ENCODE measurements at places on chromosomes 2 and 18. TPM values are rescaled to one million over a fixed set of nuclear protein-coding genes. Genes with fewer than 3 reads are reported as not detected.

GRCh38 chr2:150234787-150235446 is 252.6 kb downstream of the RND3 start:
- no peak overlapping the region for H3K27ac ChIP-seq
- H3K4me3 ChIP-seq, result no peak overlapping the region
- no peaks in the 10 kb centered on the region for H3K4me1 ChIP-seq
- no peak for DNase-seq
- H3K27me3 ChIP-seq, result no peaks in the 10 kb centered on the region

DNA sequence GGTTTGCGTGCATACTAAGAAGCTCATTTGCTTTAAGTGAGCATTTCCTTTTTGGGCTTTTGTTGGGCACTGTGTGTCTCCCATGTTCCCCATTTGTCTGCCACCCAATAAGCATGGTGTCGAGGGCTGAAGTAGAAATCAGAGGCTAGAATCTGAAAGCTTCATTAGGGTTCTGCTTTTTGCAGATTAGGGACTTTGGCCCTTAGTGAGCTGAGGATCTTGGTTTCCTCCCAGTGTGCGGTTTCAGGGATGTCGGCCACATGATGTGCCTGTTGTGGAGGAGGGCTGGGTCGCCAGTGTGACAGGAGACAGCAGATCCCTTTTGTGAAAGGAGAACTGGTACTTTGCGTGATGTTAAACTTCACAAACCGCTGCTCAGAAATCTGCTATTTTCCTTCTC is 41.1 kb downstream of the PLEKHB2 start:
- DNase-seq, result no peak
- H3K27ac ChIP-seq, result no peak overlapping the region
- no peak overlapping the region for H3K4me3 ChIP-seq
- H3K4me1 ChIP-seq, result peaks cover 4% of the 10 kb centered on the region
- H3K36me3 ChIP-seq, result peaks cover 26% of the 10 kb centered on the region

- H3K4me3 ChIP-seq, result no peak overlapping the region
- H3K27me3 ChIP-seq, result peaks cover 1% of the 10 kb centered on the region
- no peaks in the 10 kb centered on the region for H3K4me1 ChIP-seq
- H3K36me3 ChIP-seq, result no peaks in the 10 kb centered on the region
These were observed 37.2 kb downstream of the SLC40A1 start for GRCh38 chr2:189543367-189543766.

GRCh38 chr2:75622500-75622899 is 24.1 kb upstream of the MRPL19 start:
- DNase-seq, result no peak
- no peaks in the 10 kb centered on the region for H3K4me1 ChIP-seq
- H3K4me3 ChIP-seq, result no peak overlapping the region
- H3K27ac ChIP-seq, result no peak overlapping the region
- H3K27me3 ChIP-seq, result peaks cover 19% of the 10 kb centered on the region

GRCh38 chr2:63057249-63058143 is 6.9 kb downstream of the OTX1 start:
- H3K4me3 ChIP-seq, result peak overlapping the region; percentile 16
- H3K27me3 ChIP-seq, result peaks cover 76% of the 10 kb centered on the region
- no peak overlapping the region for H3K27ac ChIP-seq

- H3K4me1 ChIP-seq, result peaks cover 38% of the 10 kb centered on the region
- H3K4me3 ChIP-seq, result peak overlapping the region; percentile 18
- no peaks in the 10 kb centered on the region for H3K27me3 ChIP-seq
- H3K27ac ChIP-seq, result peak overlapping the region; percentile 81
- DNase-seq, result peak; percentile 60
- no peaks in the 10 kb centered on the region for H3K36me3 ChIP-seq
These were observed 16.4 kb upstream of the NFU1 start for GRCh38 chr2:69453475-69454129.

DNA sequence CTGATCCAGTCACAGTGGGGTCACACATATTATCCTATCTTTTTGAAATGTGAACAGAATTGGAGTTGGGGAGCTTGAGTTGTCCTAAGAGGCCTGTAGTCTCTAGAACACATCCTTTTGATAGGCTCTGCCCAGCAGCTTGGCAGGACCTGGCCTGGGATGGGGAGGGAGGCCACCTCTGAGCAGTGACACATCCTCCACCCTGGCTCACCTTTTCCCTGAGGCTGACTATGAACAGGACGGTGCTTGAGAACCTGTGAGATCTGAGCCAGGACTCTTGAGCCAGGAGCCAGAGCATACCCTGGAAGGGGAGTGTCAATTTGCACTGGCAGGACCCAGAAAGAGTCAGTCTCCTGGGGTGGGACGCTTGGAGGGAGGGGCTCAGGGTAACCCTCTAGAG is 17.7 kb upstream of the ATP6V1B1 start:
- H3K4me1 ChIP-seq, result no peaks in the 10 kb centered on the region
- no peak overlapping the region for H3K4me3 ChIP-seq
- DNase-seq, result no peak
- peaks cover 18% of the 10 kb centered on the region for H3K27me3 ChIP-seq
- no peak overlapping the region for H3K27ac ChIP-seq

NOP58 gene
- 170 TPM for total RNA-seq

ZNF532 gene
- total RNA-seq, result 1.8 TPM

ABCB11 gene
- not detected for total RNA-seq

POU3F3 gene
- total RNA-seq, result not detected

TBR1 gene
- not detected for total RNA-seq

CTNNA2 gene
- not detected for total RNA-seq

KLHL41 gene
- total RNA-seq, result 0.34 TPM
